Fibroblast of villous mesenchyme (primary cell): ENCODE measurements at places on chromosomes 11 and 22. TPM values are rescaled to one million over a fixed set of nuclear protein-coding genes. Genes with fewer than 3 reads are reported as not detected.
A peak's percentile ranks its signal among the peaks of the same experiment; 100 is the strongest.

- no peak for DNase-seq
Observed at GRCh38 chr11:15918674-15919073, 437.7 kb downstream of the SOX6 start.

GRCh38 chr22:22681221-22681739 lies 36.9 kb downstream of the GGTLC2 start:
- no peak for DNase-seq

GRCh38 chr11:119639642-119640205 lies 89.3 kb downstream of the NECTIN1 start:
- DNase-seq = no peak

DNA sequence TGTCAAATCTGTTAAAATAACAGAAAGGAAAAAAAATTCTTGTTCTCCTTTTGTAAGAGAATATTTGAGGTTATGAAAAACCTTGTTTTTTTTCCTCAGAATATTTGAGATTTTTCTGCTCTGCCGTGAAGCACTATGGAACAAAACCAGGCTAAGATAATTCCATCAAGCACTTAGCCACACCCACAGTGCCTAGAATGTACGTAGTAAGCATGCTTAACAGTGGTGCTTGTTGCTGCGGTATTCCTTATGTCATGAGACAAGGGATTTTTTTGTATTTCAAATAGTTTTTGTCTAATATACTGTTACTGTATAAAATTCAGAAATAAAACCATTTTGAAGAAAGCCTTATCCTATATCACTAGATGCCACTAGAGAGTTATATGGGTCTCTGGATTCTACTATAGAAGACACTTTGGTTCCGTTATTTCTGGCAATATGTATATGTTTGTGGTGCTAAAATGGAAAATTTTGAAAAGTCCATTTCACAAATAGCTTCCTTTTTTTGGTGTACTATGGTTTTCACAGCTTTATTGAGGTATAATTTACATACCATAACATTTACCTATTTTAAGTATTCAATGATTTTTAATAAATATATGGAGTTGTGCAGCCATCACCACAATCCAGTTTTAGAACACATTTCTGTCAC lies 23.7 kb downstream of the PDHX start:
- DNase-seq = peak; percentile 25

DNA sequence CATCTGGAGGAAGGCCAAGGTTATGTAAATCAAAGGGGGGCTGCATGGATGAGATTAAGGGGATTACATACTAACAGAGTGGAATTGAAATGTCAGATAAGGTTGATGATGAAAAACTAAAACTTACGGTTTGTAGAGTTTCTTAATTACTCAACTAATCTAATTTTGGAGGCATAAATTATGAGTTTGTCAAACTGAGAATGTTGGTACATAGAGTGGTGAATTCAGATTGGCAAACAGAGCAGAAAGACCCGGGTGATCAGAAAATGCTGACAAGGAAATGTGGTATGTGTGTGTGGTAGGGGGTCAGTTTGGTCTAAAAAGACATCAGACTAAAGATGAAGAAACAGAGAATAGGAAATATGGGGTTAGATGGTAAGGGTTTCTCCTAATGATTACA lies 11.0 kb downstream of the MS4A6E start:
- DNase-seq = no peak

The MUC5AC gene
- total RNA-seq = not detected in 2 replicates

The MOB2 gene
- 16.1 and 16.8 TPM in 2 replicates for total RNA-seq

GRCh38 chr22:38737302-38738060 lies 18.3 kb downstream of the SUN2 start:
- DNase-seq = no peak

GRCh38 chr11:113238721-113239120 lies 75.7 kb upstream of the TTC12 start:
- no peak for DNase-seq

The IL17REL gene
- under 0.01 TPM in 1 of 2 replicates, not detected in the other for total RNA-seq

The RIMBP3C gene
- 0.43 and 0.64 TPM in 2 replicates for total RNA-seq

GRCh38 chr22:41234815-41235695 lies 5.7 kb downstream of the CHADL start:
- no peak for DNase-seq

The BMAL1 gene
- 10.4 and 11.0 TPM in 2 replicates for total RNA-seq

The SPDYC gene
- not detected in 2 replicates for total RNA-seq

DNA sequence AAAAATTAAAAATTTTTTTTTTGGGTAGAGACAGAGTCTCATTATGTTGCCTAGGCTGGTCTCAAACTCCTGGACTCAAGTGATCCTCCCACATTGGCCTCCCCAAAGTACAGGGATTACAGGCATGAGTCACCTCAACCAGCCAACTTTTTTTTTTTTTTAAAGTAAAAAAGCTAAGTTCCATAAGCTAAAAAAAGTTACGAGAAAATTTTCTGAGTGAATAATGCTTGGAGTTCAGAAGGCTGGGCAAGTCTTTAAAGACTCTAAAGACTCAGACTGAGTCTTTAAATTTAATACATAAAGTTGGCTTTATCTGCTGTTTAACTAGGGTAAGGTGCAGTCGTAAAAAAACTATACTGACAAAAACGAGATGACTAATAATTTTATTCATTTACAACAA lies 5.6 kb downstream of the DDX6 start:
- DNase-seq = peak; percentile 57

- DNase-seq = no peak
Observed at GRCh38 chr11:68457898-68458249, 2.7 kb upstream of the PPP6R3 start.

DNA sequence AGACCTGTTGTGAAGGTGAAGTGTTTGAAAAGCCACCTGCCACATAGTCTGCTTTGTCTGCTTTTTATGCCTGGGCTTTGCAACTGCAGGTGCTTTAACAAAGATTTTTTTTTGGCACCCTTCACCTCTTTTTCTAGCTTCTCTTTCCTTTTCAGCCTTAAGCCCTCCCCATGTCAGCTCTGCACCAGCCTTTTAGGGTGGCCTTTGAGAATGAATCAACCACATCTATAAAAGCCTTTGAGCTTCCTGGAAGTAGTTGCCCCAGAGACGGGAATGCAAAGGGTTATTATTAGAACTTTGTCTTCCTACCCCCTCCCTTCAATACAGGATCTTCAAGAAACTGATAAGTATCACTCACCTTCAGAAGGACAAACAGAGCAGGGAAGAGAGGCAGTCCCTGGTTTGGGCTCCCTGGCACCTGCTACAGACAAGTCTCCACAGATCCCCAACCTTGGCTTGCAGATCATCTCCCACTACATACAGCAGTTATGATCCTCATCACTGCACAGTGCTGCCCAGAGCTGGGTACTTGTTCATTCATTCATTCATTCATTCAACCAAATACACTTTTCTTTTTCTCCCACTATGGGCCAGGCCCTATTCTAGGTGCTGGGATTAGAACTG lies 8.0 kb downstream of the PVALB start:
- DNase-seq = no peak

DNA sequence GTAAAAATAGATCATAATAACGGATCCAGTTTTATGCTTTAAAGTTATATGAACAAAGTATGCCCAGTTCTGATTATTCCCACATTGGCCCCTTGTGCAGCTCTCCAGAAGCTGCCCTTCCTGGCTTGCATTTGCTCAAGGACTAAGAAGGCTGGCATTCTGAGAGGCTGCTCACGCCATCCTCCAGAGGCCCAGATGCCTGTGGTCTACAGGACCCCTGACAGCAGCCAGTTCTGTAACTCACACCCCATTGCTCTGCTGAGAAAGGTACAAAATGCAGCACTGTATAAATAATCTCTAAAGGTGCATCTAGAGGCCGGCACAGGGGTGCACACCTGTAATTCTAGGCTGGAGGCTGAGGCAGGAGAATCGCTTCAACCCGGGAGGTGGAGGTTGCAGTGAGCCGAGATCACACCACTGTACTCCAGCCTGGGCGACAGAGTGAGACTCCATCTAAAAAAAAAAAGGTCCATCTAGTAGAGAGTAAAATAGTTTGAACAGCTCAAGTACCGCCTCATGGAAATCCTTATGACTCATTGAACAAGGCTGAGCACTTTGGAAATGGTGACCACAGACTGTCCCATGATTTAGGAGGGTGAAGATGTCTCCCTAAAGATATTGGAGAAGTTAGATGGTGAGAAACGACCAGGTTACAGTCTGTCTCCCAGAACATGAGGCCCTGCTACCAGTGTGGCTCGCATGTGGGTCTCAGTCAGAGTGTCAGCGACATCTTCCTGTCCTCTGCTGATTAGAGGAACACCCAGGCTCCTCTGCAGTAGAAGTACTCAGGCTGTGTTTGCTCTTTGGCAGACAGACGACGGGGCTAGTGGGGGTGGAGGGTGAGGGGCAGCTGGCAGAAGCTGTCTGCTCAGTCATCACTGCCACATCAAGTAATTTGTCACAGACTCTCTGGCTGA lies 56.3 kb downstream of the KREMEN1 start:
- peak; percentile 45 for DNase-seq

DNA sequence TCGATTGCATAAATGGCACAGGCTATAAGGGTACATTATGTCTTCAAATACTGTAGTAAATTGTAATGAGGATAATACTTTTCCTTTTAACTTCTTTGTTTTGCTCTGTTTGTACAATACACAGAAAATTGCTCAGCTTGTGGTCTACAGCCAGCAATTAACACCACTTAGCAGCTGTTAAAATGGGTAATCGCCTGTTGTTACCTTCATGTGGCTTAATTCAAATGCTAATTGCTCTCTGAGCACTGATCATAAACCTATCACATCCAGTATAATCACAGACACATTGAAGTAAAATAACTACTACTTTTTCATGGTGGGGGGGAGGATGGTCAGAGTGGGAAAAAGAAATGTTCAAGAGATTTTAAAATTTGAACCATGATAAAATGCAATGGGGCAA lies 1164.1 kb upstream of the CNTN5 start:
- no peak for DNase-seq

- DNase-seq = no peak
Observed at GRCh38 chr11:91792779-91793262, 431.8 kb upstream of the FAT3 start.

DNA sequence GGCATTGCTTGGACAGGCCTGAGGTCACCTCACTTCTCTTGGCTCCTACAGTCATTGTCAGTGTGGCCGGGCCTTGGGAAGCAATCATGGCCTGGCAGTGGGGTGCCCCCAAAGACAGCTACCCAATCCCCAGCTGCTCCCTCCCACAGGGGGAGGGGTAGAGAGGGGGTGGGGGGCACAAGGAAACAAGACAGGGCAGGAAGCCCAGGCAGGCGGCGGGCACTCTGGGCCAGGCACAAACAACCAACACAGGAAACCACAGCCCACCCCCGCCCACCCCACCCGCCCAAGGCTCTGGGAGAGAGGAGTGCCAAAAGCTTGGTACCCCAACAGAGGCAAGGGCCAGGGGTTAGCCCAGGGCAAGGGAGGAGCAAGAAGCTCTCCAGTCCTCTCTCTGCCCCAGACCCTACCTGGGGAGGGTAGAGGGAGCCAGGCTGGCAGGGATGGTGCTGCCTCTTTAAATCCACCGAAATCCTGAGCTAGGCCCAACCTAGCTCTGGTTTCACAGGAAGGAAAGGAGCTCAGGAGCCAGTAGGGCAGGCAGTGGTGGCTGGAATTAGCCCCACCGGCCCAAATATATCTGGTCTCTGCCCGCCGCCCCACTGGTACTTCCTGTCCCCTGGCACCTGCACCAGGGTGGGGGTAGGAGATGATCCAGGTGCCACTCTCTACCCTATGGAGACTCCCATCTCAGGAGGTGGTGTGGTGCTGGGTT lies 12.2 kb downstream of the BCL9L start:
- no peak for DNase-seq

The PRPF19 gene
- total RNA-seq = 40.9 and 41.5 TPM in 2 replicates

DNA sequence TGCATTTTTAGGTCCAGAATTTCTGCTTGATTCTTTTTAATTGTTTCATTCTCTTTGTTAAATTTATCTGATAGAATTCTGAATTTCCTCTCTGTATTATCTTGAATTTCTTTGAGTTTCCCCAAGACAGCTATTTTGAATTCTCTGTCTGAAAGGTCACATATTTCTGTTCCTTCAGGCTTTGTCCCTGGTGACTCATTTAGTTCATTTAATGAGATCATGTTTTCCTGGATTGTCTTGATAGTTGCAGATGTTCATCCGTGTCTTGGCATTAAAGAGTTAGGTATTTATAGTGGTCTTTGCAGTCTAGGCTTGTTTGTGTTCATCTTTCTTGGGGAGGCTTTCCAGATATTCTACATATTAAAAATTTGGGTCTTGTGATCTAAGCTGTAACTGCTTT lies 694.8 kb upstream of the CCDC179 start:
- DNase-seq = peak; percentile 19

GRCh38 chr11:123103326-123103980 lies 41.5 kb upstream of the HSPA8 start:
- peak; percentile 78 for DNase-seq

The HORMAD2 gene
- total RNA-seq = not detected in 2 replicates

- DNase-seq = no peak
Observed at GRCh38 chr11:62752994-62753735, 795 bp downstream of the ZBTB3 start.

The FAM180B gene
- total RNA-seq = not detected in 2 replicates

DNA sequence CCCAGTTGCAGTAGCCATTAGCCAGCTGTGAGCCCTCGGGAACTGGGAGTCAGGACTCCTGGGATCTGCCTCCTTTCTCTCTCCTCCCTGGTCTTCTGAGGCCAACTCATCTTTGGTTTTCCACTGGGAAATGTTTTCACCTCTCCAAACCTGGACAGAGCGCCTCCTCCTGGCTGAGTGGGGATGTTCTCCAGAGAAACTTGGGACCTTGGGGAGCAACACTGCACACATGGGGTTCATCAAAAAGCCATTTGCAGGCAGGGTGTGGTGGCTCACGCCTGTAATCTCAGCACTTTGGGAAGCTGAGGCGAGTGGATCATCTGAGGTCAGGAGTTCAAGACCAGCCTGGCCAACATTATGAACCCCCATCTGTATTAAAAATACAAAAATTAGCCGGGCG lies 145.4 kb downstream of the NECTIN1 start:
- no peak for DNase-seq

DNA sequence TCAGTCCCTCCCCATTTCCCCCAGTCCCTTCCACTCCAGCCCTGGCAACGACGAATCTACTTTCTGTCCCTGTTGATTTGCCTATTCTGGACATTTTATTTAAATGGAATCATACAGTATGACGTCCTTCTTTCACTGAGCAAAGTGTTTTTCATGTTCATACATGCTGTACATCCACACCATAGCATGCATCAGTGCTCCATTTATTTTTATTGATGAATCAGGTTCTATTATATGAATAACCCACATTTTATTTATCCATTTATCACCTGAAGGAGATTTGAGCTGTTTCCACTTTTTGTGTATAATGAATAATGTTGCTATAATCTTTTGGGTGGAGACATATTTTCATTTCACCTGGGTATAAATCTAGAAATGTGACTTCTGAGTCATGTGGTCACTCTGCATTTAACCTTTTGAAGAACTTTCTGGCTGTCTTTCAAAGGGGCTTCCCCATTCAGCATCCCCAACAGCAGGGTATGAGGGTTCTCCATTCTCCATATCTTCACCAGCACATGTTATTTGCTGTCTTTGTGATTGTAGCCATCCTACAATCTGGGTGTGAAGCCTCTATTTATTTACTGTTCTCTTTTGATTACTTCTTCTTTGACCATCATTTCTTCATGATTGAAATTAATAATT lies 531.7 kb downstream of the ETS1 start:
- DNase-seq = no peak

GRCh38 chr11:2484576-2485125 lies 39.8 kb downstream of the KCNQ1 start:
- DNase-seq = no peak

- DNase-seq = no peak
Observed at GRCh38 chr11:129316781-129317180, 58.9 kb upstream of the BARX2 start.

The KCNK4 gene
- under 0.01 TPM in 1 of 2 replicates, not detected in the other for total RNA-seq

The USP35 gene
- total RNA-seq = 10.8 and 12.9 TPM in 2 replicates

The FOXRED1 gene
- total RNA-seq = 6.0 and 10.3 TPM in 2 replicates

The ANKK1 gene
- total RNA-seq = under 0.01 TPM in 1 of 2 replicates, not detected in the other

The YPEL4 gene
- total RNA-seq = 0.43 and 0.64 TPM in 2 replicates

- no peak for DNase-seq
Observed at GRCh38 chr11:35848616-35849015, 95.2 kb upstream of the LDLRAD3 start.
